ENCODE measurements at places on chromosomes 4 and X. TPM values are rescaled to one million over a fixed set of nuclear protein-coding genes. Genes with fewer than 3 reads are reported as not detected.

DNA sequence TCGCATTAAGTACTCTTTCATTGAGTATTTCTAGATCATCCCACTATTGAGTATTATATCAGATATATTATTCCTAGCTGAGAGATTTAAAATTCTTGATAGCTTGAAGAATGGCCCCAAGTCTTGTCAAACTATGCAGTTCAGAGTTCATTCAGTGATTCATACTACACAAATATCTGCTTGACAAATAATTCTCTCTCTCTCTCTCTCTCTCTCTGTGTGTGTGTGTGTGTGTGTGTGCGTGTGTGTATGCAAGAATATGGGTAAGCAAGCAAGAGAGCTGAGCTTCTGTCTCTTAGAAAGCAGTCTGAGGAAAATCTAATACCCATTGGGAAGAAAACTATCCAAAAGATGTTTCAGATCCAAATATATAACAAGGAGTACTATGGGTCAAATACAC, 142.0 kb downstream of the SLC10A7 start:
- H3K27ac ChIP-seq, result no peak overlapping the region
- no peak overlapping the region for H3K4me3 ChIP-seq
- no peaks in the 10 kb centered on the region for H3K27me3 ChIP-seq
- H3K36me3 ChIP-seq, result no peaks in the 10 kb centered on the region

Gene CENPU
- 12.0 TPM for total RNA-seq

Gene SMIM10L2A
- 14.4 TPM for total RNA-seq

Gene TMEM144
- total RNA-seq, result 16.3 TPM

DNA sequence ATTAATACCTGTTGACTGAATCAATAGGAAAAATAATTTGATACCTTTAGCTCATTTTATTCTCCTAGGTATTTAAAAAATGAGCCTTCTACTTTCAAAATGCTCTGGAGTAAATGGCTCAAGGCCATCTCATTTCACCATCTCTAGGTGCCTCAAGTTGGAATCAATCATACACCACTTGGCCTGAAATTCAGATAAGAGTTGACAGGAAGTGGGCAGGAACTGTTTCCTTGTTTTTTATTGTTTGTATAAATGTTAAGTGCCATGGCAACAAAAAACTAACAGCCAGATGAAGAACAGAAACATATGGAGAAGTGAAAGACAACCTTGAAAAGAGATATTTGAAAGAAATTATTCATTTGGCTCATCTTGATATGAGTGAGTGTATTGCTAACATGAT, 12.4 kb downstream of the LIMCH1 start:
- H3K27ac ChIP-seq, result no peak overlapping the region
- no peaks in the 10 kb centered on the region for H3K27me3 ChIP-seq
- no peaks in the 10 kb centered on the region for H3K4me1 ChIP-seq
- H3K36me3 ChIP-seq, result no peaks in the 10 kb centered on the region
- no peak overlapping the region for H3K4me3 ChIP-seq

DNA sequence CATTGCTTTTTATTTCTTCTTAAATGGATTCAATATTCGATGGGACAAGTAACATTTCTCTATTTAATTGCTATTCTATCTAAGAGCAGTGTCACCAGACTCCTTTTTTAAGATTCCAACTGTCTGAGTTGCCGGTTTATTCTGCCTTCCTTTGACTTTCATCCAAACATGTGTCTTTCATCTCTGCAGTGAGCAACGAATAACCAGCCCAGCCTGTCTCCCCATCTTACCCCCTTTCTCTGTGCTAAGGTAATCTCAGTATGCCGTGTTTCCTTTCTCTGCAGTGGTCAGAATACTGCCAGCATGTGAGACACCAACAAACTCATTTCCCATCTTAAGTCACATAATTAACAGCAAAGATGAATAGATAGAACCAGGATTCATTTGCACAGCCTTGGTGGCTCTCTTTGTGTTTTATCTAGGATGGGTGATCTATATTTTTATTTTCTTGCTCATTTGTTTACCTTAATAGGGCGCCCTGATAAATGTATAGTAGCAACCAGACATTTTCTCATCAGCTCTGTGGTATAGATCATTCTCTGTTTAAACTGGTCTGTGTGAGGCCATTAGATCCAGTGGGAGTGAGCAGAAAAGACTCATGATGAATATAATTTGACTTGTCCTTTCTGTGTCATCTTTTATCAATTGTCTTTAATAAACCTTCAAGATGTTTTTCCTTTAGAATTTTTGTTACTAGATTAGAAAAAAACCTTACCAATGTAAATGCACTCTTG, 394.8 kb upstream of the IGFBP7 start:
- H3K4me3 ChIP-seq, result no peak overlapping the region
- peak; percentile 66 for DNase-seq
- H3K27ac ChIP-seq, result no peak overlapping the region
- no peaks in the 10 kb centered on the region for H3K4me1 ChIP-seq

DNA sequence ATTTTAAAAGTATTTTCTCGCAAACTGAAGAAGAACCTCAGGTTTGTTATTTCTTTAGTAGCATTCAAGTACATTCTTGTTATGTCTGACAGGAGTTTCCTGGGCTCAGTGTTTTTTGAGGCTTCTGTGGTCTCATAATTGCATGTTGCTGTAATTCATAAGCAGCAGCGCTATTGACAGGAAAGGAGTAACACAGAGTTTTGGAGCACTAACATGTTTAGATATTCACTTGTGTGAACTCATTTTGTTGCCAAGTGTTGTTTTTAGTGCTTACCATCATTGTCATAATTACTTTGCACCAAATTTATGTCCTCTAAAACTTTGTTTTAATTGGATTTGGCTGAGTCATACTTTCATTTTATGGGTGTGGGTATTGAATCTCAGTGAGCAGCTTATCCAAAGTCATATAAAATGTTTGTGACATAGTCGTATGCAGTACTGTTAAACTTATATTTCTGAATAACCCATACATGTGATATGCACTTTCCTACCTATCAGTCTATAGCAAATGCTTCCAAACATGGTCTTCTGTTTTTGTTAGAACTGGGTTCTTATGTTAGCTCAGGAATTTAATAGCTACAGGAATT, 358.7 kb upstream of the CTSO start:
- H3K36me3 ChIP-seq, result no peaks in the 10 kb centered on the region
- H3K4me3 ChIP-seq, result no peak overlapping the region
- no peaks in the 10 kb centered on the region for H3K4me1 ChIP-seq
- no peaks in the 10 kb centered on the region for H3K27me3 ChIP-seq

GRCh38 chr4:84639145-84639544, 56.2 kb downstream of the CDS1 start:
- no peaks in the 10 kb centered on the region for H3K4me1 ChIP-seq
- no peak overlapping the region for H3K27ac ChIP-seq
- no peaks in the 10 kb centered on the region for H3K36me3 ChIP-seq
- H3K27me3 ChIP-seq, result no peaks in the 10 kb centered on the region
- DNase-seq, result no peak

GRCh38 chr4:14008494-14008893, 381.0 kb upstream of the BOD1L1 start:
- no peaks in the 10 kb centered on the region for H3K27me3 ChIP-seq
- no peaks in the 10 kb centered on the region for H3K4me1 ChIP-seq
- DNase-seq, result no peak
- H3K36me3 ChIP-seq, result no peaks in the 10 kb centered on the region
- no peak overlapping the region for H3K27ac ChIP-seq

Gene TMEM255A
- total RNA-seq, result 8.8 TPM

Gene SPANXA2
- total RNA-seq, result not detected

Gene UGT2B15
- total RNA-seq, result not detected

DNA sequence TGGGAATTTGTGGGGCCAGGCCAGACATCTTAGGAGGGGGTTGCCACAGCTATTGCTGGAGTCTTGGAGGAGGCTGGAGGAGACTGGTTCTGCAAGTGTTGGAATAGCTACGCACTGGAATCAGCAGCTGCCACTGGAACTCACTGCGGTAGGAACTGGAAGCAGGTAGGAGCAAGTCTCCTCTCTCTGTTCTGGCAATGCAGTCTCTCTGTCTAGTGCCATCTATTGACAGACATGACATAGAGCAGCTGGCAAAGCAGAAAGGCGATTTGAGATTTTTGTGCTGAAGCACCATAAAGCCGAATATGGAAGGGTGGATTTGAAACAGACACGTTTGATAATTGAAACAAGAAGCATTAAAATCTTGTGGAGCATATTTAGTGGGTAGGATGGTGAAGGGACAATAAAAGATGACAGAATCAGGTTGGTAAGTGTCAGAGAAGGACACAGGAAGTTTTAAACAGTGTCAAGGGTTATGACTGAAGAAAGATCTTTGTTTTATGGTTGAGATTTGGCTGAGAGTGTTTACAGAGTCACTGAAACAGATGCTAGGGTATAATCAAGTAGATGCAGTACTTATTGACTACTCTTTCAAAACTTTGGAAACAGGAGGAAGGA, 23.5 kb upstream of the SYNPO2 start:
- H3K27me3 ChIP-seq, result no peaks in the 10 kb centered on the region
- no peaks in the 10 kb centered on the region for H3K4me1 ChIP-seq
- no peak for DNase-seq
- H3K36me3 ChIP-seq, result no peaks in the 10 kb centered on the region
- no peak overlapping the region for H3K27ac ChIP-seq

DNA sequence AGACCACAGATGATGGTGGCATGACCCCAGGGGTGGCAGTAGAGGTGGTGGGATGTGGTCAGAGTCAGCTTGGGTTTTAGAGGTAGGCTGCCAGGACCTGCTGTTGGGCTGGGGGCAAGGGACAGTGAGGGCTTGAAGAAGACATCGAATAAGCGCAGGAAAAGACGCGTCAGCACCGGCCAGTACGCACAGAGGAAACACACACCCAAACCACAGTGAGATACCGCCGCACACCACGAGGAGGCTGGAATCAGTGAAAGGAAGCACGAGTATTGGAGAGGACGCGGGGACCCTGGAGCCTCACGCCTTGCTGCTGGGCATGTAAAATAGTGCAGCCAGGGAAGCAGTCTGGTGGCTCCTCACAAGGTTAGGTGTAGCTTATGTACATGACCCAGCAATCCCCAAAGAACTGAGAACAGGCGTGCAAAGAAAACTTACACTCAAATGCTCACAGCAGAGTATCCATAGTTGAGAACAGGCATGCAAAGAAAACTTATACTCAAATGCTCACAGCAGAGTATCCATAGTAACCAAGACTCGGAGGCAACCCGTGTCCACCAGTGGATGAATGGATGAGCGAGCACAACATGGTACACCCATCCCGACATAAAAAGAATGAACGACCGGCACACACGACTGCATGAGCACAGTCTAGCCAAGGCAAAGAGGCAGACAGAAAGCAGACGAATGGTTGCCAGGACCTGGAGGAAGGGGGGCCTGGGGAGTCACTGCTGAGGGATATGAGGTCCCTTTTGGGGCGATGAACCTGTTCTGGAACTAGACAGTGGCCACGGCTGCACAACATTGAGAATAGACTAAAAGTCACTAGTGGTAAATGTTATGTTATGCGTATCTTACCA, 13.3 kb downstream of the PDZD4 start:
- H3K36me3 ChIP-seq, result no peaks in the 10 kb centered on the region
- H3K27ac ChIP-seq, result no peak overlapping the region
- no peak overlapping the region for H3K4me3 ChIP-seq
- H3K27me3 ChIP-seq, result no peaks in the 10 kb centered on the region
- no peak for DNase-seq
- peaks cover 44% of the 10 kb centered on the region for H3K4me1 ChIP-seq

Gene ERCC6L
- total RNA-seq, result 1.7 TPM

DNA sequence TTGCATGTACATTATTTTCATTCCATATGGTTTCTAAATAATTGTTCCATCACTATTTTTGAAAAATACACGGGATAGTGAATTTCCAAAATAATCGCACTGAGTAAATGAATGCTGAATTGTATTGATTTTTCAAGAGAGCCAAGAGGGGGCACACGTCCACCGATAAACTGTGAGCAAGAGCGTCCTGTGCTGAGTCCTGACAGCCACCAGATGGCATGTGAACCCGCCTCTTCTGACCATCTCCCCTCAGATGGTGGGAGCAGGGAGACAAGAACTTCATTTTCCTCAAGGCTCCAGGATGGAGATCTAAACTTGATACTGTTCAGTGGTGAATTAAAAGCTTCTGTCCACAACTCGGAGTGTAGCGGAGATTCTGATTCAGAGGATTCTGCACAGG, 30.6 kb upstream of the IL9R start:
- no peak overlapping the region for H3K4me3 ChIP-seq
- no peaks in the 10 kb centered on the region for H3K4me1 ChIP-seq
- no peak overlapping the region for H3K27ac ChIP-seq
- H3K36me3 ChIP-seq, result no peaks in the 10 kb centered on the region

Gene ABLIM2
- total RNA-seq, result 33.3 TPM

Gene CSAG1
- 0.33 TPM for total RNA-seq

GRCh38 chr4:107885865-107886264, 45.5 kb upstream of the CYP2U1 start:
- no peak overlapping the region for H3K4me3 ChIP-seq
- no peaks in the 10 kb centered on the region for H3K4me1 ChIP-seq
- no peak for DNase-seq
- H3K27me3 ChIP-seq, result no peaks in the 10 kb centered on the region
- no peak overlapping the region for H3K27ac ChIP-seq

GRCh38 chrX:53481816-53482465, 47.8 kb upstream of the HSD17B10 start:
- no peaks in the 10 kb centered on the region for H3K36me3 ChIP-seq
- H3K4me3 ChIP-seq, result no peak overlapping the region
- no peak overlapping the region for H3K27ac ChIP-seq

- H3K27ac ChIP-seq, result no peak overlapping the region
- H3K36me3 ChIP-seq, result no peaks in the 10 kb centered on the region
- H3K4me3 ChIP-seq, result no peak overlapping the region
- DNase-seq, result no peak
These were observed 14.9 kb upstream of the NXF3 start for GRCh38 chrX:103107836-103108235.

DNA sequence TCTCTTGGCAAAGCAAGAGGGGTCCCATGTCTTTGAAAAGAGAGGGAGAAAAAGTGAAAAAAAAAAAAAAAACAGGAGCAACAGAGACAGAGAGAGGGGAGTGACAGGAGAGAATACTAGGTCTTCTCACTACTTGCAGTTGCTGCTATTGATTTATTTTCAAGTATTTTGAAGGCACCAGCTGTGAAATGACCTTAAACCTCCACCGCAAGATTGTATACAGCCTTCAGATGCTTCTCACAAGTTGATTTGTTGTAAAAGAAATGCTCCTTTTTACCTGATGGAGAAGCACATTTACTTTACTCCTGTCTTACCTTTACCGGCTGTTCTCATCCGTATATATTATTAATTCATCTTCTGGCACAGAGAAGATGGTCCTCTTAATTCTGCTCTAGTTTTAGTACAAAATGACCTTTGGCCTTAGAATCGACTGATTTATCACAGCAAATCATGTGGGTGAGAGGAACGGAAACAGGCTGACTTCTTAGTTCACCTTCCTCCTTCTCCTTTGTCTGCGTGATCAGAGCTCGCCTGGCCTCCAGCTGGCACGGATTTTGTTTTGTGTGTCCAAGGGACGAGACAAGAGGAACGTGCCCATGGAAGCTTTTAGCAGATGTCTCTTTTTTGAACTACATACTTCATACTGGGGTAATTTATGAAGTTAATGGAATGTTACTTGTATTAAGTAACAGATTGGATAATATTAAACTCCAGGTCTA, 82.4 kb upstream of the PACRGL start:
- peaks cover 4% of the 10 kb centered on the region for H3K36me3 ChIP-seq
- H3K4me1 ChIP-seq, result peaks cover 3% of the 10 kb centered on the region
- no peak overlapping the region for H3K27ac ChIP-seq
- no peak for DNase-seq
- H3K4me3 ChIP-seq, result no peak overlapping the region

GRCh38 chrX:57211906-57212305, 74.6 kb upstream of the FAAH2 start:
- no peaks in the 10 kb centered on the region for H3K36me3 ChIP-seq
- no peaks in the 10 kb centered on the region for H3K4me1 ChIP-seq
- no peak overlapping the region for H3K4me3 ChIP-seq

Measured in spinal cord (tissue), 10 donors.